ENCODE measurements at places on chromosomes 12 and 14. TPM values are rescaled to one million over a fixed set of nuclear protein-coding genes. Genes with fewer than 3 reads are reported as not detected.

DNA sequence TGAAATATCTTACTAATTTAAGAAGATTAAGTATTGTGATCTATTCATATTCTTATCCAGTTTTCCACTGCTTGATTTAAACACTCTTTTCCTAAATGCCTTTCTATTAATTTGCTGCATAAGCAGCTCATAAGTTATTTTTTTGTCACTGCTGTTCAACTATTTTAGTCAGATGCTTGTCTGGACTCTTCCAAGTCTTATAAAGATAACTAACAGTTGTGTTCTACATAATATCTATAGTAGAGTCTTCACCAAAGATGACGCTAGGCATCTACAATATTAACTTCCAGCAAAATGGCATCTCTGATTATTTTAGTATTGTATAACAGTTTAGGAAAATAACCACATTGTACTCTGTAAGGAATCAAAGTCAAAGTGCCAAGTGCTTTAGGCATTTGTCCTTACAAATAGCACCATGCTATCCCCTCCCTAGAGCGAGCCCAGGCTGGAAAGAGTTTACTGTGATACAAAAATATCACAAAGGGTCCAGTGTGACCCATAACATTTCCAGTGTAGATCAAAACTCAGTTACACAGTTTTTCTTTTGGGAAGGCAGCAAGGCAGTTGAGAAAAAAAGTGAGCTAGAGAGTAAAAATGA is 98.2 kb downstream of the DENND5B start:
- peaks cover 60% of the 10 kb centered on the region for H3K4me1 ChIP-seq
- H3K4me3 ChIP-seq, result peak overlapping the region; percentile 40
- H3K36me3 ChIP-seq, result peaks cover 22% of the 10 kb centered on the region
- no peaks in the 10 kb centered on the region for H3K27me3 ChIP-seq
- no peak for DNase-seq
- peak overlapping the region; percentile 85 for H3K27ac ChIP-seq

DNA sequence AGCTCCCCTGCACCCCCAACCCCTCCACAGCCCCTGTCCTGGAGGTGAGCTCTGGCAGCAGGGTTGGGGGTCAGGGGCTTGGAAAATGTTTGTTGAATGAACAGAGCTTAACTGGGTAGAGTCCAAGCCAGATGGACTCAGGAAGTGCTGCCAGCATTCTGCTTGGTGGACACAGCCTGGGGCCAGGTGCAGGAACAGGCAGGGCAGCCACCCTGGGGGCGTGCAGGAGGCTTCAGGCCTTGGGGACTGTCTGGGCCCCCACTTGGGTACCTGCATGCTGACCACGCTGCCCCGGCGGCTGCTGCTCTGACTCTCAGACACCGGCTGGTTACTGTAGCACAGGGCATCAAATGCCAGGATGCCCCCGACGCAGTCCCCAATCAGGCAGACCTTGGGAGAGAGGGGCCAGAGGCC is 15.7 kb downstream of the ARL6IP4 start:
- H3K36me3 ChIP-seq, result no peaks in the 10 kb centered on the region
- no peak overlapping the region for H3K4me3 ChIP-seq
- H3K4me1 ChIP-seq, result no peaks in the 10 kb centered on the region
- peaks cover 10% of the 10 kb centered on the region for H3K27me3 ChIP-seq

DNA sequence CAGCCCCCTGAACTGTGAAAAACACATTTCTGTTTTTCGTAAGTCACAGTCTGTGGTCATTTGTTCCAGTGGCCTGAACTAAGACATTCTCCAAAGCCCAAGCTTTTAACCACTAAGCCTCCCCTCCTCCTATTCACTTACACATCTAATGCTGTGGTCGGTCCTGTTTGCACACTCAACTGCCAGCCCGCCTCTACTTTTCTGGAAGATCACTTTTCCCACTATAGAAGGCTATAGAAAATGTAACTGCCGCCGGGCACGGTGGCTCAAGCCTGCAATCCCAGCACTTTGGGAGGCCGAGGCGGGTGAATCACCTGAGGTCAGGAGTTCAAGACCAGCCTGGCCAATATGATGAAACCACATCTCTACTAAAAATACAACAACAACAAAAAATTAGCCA is 524.7 kb upstream of the TMEM132C start:
- H3K27me3 ChIP-seq, result peaks cover 5% of the 10 kb centered on the region
- H3K4me3 ChIP-seq, result no peak overlapping the region
- no peak overlapping the region for H3K27ac ChIP-seq
- DNase-seq, result no peak
- H3K36me3 ChIP-seq, result no peaks in the 10 kb centered on the region

DNA sequence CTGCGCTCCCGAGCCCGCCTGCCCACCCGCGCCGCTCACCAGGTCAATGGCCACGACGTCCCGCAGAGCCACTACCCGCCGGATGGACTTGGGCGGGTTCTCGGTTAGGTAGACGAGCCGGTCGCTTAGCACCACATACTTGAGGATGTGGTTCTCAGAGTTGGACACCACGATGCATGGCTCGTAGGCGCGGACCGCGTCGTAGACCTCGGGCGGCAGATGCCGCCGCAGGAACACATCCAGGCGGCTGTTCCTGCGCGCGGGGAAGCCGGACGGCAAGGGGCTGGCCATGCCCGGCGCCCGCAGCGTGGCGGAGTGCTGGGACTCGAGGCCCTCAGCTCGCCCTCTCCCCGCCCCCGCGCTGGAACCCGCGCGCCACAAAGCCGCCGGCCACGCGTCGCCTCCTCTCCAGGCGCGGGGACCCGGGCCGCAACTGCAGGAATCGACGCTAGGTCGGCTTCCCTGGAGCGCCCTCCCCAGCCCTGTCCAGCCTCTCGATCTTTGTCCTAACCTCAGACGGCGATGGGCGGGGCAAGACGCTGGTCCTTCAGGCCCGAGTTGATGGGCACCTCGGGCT is at the start of gene C12orf56:
C12orf56 (minus strand) TSS at position 484 of the 577 bp plus-strand sequence; CDS start at position 291, 193 bp downstream.
- H3K27ac ChIP-seq, result no peak within 1 kb of the TSS
- H3K27me3 ChIP-seq, result peaks cover 2% of the 10 kb centered on the region
- peaks cover 21% of the 10 kb centered on the region for H3K4me1 ChIP-seq
- no peaks in the 10 kb centered on the region for H3K36me3 ChIP-seq
- DNase-seq, result no peak
- peak within 1 kb of the TSS; percentile 81 for H3K4me3 ChIP-seq

GRCh38 chr14:102507857-102508312 is 1.7 kb downstream of the ANKRD9 start:
- DNase-seq, result no peak
- H3K4me1 ChIP-seq, result no peaks in the 10 kb centered on the region
- peak overlapping the region; percentile 4 for H3K27ac ChIP-seq
- peaks cover 5% of the 10 kb centered on the region for H3K36me3 ChIP-seq
- H3K27me3 ChIP-seq, result peaks cover 4% of the 10 kb centered on the region

DNA sequence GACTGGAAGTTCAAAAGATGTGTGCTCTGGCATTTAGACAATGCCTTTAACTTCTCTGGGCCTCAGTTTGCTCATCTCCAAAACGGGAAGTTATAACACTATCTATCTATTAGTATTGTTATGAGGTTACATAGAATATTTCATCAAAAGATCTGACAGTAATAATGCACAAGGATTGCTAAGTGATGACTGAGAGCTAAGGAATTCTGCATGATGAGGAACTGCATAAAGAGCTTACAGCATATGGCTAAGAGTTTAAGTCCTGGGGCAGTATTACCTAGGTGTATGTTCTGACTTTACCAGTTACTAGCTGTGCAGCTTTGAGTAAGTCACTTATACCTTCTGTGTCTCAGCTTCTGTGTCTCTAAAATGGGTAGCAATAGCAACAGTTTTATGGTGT is 160.1 kb upstream of the TMPO start:
- peaks cover 3% of the 10 kb centered on the region for H3K27me3 ChIP-seq
- no peak overlapping the region for H3K27ac ChIP-seq
- DNase-seq, result peak; percentile 11
- no peaks in the 10 kb centered on the region for H3K36me3 ChIP-seq
- peaks cover 44% of the 10 kb centered on the region for H3K4me1 ChIP-seq
- H3K4me3 ChIP-seq, result no peak overlapping the region

DNA sequence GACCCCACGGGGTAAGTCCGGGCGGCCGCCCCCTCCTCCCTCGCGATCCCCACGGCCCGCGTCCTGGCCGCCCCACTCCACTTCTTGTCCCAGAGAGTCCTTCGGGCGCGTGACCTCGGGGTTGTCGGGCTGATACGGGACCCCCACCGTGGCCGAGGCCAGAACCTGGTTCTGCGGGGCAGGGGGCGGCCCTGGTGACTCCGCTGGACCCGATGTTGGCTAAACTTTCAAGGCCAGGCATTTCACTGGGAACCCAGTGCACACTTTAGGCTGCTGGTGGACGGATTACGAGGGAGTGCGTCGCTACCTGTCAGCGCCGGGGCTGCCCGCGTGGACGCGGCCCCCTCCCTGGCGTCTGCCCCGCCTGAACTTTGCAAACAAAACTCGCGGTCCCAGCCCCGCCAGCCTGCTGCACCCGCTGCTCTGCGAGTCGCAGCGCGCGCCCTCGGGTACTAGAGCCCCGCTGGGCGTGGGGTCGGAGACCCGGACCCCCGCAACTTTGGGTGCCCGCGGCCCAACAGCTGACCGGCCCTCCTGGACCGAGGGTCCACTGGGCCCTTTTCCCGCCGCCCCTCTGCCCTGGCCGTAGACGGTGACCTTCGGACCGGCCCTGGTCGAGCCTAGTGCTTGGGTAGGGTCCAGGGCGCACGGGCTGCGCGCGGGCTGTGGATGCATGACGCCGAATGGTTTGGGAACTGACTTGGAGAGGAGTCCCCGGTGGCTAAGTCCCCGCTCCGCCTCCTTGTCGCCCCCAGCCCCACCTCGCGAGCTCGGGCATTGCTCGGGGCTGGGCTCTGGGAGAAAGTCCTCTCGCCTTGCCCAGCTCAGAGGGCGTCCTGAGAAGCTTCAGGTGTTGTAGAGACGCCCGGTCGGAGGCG is 624 bp downstream of the RIN3 start:
- peak overlapping the region; percentile 73 for H3K27ac ChIP-seq
- H3K4me3 ChIP-seq, result peak overlapping the region; percentile 85
- H3K27me3 ChIP-seq, result no peaks in the 10 kb centered on the region
- H3K4me1 ChIP-seq, result peaks cover 38% of the 10 kb centered on the region

- H3K4me3 ChIP-seq, result no peak overlapping the region
- H3K36me3 ChIP-seq, result no peaks in the 10 kb centered on the region
- H3K4me1 ChIP-seq, result no peaks in the 10 kb centered on the region
- H3K27ac ChIP-seq, result no peak overlapping the region
- no peak for DNase-seq
- peaks cover 21% of the 10 kb centered on the region for H3K27me3 ChIP-seq
Measured at GRCh38 chr12:4202487-4202886, 71.1 kb upstream of the CCND2 start.

- peaks cover 11% of the 10 kb centered on the region for H3K27me3 ChIP-seq
- peaks cover 10% of the 10 kb centered on the region for H3K4me1 ChIP-seq
- DNase-seq, result no peak
- peaks cover 8% of the 10 kb centered on the region for H3K36me3 ChIP-seq
- H3K4me3 ChIP-seq, result peak overlapping the region; percentile 79
Measured at GRCh38 chr14:23351681-23352505, 794 bp downstream of the SLC22A17 start.

GRCh38 chr14:102071283-102071998 is 15.4 kb downstream of the HSP90AA1 start:
- peak; percentile 25 for DNase-seq
- H3K4me1 ChIP-seq, result peaks cover 12% of the 10 kb centered on the region
- peak overlapping the region; percentile 46 for H3K27ac ChIP-seq
- H3K4me3 ChIP-seq, result no peak overlapping the region

DNA sequence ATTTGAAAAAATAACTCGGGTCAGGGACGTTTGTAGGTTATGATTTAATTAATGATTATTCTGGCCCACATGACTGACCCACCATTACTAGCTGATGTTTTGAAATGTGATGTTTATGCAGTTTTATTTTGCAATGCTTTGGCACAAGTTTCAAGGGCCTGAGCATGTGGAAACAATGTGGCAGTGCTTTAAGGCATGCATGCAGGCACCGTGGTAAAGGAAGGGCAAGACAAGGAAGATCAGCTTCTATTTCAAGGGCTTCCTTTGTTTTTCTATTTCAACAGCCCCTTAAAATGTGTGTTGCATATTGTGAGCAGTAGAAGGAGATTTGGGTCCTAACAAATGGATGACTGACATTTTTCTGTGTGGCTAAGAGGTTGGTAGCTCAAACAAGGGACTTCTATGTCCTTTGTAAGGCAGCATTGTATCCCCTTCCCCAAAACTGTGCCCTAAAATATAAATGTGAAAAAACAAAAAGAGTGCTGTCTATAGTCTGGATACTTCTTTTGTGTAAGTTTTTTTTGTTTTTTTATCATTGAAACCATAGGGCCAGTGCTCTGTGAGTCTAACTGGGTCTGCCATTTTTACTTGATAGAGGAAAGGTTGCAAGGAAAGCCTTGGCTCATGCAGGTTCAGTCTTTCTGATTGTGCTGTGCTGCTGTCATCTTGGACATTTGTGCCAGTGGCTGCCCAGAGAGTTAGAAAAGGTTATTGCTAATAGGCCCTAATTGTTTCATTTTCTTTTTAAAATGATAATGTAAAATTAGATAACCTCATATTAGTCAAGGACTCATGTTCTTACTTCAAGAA is 103.5 kb downstream of the FGD4 start:
- no peak for DNase-seq
- H3K4me1 ChIP-seq, result peaks cover 14% of the 10 kb centered on the region
- no peak overlapping the region for H3K27ac ChIP-seq
- peaks cover 18% of the 10 kb centered on the region for H3K27me3 ChIP-seq

DNA sequence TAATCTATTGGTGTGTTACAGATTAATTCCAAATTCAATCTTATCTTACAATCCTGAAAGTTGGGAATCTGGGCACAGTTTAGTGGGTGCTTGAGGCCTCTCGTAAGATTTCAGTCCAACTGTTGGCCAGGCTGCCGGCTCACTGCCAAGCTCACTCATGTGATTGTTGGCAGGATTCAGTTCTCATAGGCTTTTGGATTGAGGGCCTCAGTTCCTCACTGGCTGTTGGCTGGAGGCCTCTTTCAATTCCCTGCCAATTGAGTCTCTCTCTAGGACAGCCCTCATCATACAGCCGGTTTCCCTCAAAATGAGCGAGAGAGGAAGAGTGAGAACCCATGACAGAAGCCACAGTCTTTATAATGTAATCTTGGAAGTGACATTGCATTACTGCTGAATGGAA is 123.5 kb upstream of the FBXO33 start:
- H3K27ac ChIP-seq, result no peak overlapping the region
- no peaks in the 10 kb centered on the region for H3K4me1 ChIP-seq
- H3K27me3 ChIP-seq, result no peaks in the 10 kb centered on the region
- DNase-seq, result no peak
- no peak overlapping the region for H3K4me3 ChIP-seq

DNA sequence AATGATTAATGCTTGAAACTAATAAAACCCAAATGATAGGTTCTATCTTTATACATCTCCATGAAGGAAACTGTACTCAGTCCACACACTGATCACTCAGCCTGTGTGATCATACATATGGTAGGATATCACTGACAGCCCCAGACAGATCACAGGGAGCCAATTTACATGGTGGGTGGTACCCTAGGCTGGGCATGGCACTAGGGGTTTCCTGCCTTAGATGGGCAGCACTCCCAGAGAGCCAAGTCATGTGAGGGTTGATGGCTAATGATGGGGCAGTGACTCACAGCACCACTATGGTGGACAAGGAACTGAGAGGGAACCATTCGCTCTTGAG is 89.6 kb upstream of the PTPRR start:
- no peaks in the 10 kb centered on the region for H3K4me1 ChIP-seq
- no peak overlapping the region for H3K4me3 ChIP-seq
- H3K36me3 ChIP-seq, result no peaks in the 10 kb centered on the region
- no peaks in the 10 kb centered on the region for H3K27me3 ChIP-seq
- DNase-seq, result no peak

APOLD1 gene
- total RNA-seq, result 6.6 TPM

DNAH10 gene
- total RNA-seq, result 0.19 TPM

GDF3 gene
- total RNA-seq, result not detected

IL25 gene
- total RNA-seq, result not detected

ADCY4 gene
- total RNA-seq, result 0.25 TPM

KRT78 gene
- not detected for total RNA-seq

OAS2 gene
- total RNA-seq, result 0.44 TPM

NINJ2 gene
- total RNA-seq, result not detected

ERBB3 gene
- total RNA-seq, result 1.5 TPM

ARHGAP9 gene
- total RNA-seq, result 0.37 TPM
